Metanephros (tissue), 2 donors: ENCODE measurements at places on chromosomes 4 and X. TPM values are rescaled to one million over a fixed set of nuclear protein-coding genes. Genes with fewer than 3 reads are reported as not detected.

Gene SLC10A7
- total RNA-seq = 15.4 TPM

Gene SPANXA1
- not detected for total RNA-seq

Gene XAGE1A
- not detected for total RNA-seq

Gene DDX53
- not detected for total RNA-seq

Gene BEX1
- 14.8 TPM for total RNA-seq

Gene RBMXL3
- not detected for total RNA-seq

Gene SULT1B1
- 1.6 TPM for total RNA-seq

Gene NEIL3
- 3.9 TPM for total RNA-seq

Gene CXCL11
- total RNA-seq = not detected

Gene SSX4
- total RNA-seq = not detected

Gene BEND2
- not detected for total RNA-seq

Gene SLC16A2
- total RNA-seq = 17.9 TPM

Gene NHS
- total RNA-seq = 16.8 TPM

Gene MAGEA2B
- not detected for total RNA-seq

Gene CC2D2A
- 42.0 TPM for total RNA-seq

Gene IL2
- total RNA-seq = not detected

Gene TBX22
- 2.8 TPM for total RNA-seq

Gene GATA1
- 0.58 TPM for total RNA-seq

Gene RAB39B
- total RNA-seq = 2.0 TPM

Gene SERPINA7
- total RNA-seq = not detected

Gene PCSK1N
- total RNA-seq = 38.5 TPM
